ENCODE measurements at places on chromosomes 6 and 20.

DNA sequence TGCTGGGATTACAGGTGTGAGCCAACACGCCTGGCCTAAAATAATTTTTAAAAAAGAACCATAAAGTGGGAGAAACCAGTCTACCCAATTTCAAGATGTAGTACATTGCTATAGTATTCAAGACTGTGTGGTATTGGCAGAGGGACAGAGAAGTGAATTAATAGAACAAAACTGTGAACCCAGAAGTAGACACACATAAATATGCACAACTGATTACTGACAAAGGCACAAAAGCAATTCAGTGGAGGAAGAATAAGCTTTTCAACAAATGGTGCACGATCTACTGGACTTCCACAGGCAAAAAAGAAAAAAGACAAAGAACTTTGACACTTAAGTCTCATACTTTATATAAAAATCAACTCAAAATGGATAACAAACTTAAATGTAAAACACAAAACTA is 15.5 kb downstream of the ZBTB2 start:
- no peak for DNase-seq

DNA sequence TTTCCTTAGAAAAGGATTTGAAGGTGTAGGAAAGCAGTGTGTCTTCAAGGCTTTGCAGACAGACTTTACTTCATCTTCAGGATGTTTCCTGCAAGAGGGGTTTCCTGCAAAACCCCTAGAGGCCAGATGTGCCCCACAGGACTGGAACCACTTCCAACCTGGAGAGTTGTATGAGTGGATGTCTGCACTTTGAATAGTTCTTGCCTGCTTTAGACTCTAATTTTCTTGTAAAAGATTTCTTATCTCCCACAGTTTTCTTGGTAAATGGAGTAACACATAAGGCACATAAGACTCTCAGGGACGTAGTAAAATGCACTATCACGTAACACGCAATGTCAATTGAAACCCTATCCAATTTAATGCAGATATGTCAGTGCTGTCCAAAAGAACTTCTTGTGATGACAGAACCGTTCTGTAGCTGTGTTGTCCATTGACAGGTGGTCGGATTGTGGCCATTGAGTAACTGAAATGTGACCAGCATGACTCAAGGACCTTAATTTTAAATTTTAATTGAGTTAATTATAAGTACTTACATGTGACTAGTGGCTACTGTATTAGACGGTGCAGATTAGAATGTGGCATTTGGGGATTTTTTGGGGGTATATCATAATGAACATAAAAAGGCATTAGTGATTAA is 118.7 kb downstream of the JARID2 start:
- no peak for DNase-seq

- no peak for DNase-seq
Observed at GRCh38 chr20:59028812-59029211, 3.3 kb downstream of the ATP5F1E start.

GRCh38 chr20:19492687-19493336 is 265.2 kb upstream of the RIN2 start:
- no peak for DNase-seq

- no peak for DNase-seq
Observed at GRCh38 chr6:159532155-159532554, 160.9 kb downstream of the SOD2 start.
